ENCODE measurements at places on chromosomes 16 and 17.

GRCh38 chr16:1275791-1276579 is 20.1 kb downstream of the TPSD1 start:
- no peaks in the 10 kb centered on the region for H3K36me3 ChIP-seq
- DNase-seq = no peak
- no peak overlapping the region for H3K4me3 ChIP-seq
- no peak overlapping the region for H3K27ac ChIP-seq
- H3K27me3 ChIP-seq = peaks cover 25% of the 10 kb centered on the region

GRCh38 chr16:49696414-49697101 is 159.4 kb downstream of the ZNF423 start:
- H3K4me3 ChIP-seq = no peak overlapping the region
- H3K27me3 ChIP-seq = peaks cover 2% of the 10 kb centered on the region
- H3K36me3 ChIP-seq = no peaks in the 10 kb centered on the region
- H3K4me1 ChIP-seq = no peaks in the 10 kb centered on the region
- DNase-seq = no peak
- no peak overlapping the region for H3K27ac ChIP-seq

GRCh38 chr17:61463316-61464129 is 11.3 kb downstream of the TBX4 start:
- peaks cover 28% of the 10 kb centered on the region for H3K27me3 ChIP-seq
- H3K4me1 ChIP-seq = peaks cover 16% of the 10 kb centered on the region
- DNase-seq = no peak
- H3K27ac ChIP-seq = no peak overlapping the region
- no peak overlapping the region for H3K4me3 ChIP-seq
- no peaks in the 10 kb centered on the region for H3K36me3 ChIP-seq

DNA sequence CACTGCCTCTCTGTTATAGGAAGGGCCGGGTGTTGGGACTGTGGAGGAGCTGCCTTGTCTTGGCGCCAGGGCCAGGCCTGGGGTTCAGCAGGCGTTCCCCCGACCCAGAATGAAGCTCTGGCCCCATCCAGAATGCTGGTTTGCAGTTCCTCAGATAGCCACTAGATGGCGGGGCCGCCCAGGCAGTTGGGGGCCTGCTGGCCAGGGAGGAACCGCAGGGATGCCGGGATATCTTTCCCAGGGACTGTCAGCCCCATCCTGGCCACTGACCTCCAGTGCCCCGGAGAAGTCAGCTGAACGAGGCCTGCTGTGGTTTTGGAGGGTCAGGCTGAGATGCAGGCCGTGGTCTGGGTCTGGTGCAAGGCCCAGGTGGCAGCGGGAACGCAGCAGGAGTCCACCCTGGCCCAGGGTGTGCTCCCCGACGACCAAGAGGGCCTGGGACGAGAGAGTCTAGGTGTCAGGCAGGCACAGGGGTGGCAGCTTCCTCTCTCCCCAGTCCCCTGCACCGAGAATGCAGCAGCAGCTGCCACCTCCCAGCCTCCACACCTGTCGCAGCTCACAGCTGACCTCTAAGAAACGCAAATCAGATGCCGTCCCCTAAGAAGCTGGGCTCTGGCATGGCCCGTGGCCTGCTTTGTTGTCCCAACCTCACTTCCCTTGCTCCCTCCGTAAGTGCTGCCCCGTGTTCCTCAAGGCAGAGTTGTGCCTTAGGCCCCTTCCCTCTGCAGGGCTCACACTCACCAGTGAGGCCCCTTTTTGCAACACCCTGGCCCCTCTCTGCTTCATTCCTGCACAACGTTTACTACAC is 51.2 kb downstream of the RMI2 start:
- no peaks in the 10 kb centered on the region for H3K36me3 ChIP-seq
- peaks cover 4% of the 10 kb centered on the region for H3K4me1 ChIP-seq
- no peak overlapping the region for H3K4me3 ChIP-seq
